Choroid plexus epithelial cell (primary cell): ENCODE measurements at places on chromosomes 7 and 10.

GRCh38 chr7:18268571-18268970, 227.0 kb upstream of the HDAC9 start:
- DNase-seq, result no peak

GRCh38 chr10:118307220-118307619, 34.9 kb downstream of the FAM204A start:
- DNase-seq, result no peak

GRCh38 chr7:100567751-100568175, 5.9 kb downstream of the SAP25 start:
- DNase-seq, result peak; percentile 41

DNA sequence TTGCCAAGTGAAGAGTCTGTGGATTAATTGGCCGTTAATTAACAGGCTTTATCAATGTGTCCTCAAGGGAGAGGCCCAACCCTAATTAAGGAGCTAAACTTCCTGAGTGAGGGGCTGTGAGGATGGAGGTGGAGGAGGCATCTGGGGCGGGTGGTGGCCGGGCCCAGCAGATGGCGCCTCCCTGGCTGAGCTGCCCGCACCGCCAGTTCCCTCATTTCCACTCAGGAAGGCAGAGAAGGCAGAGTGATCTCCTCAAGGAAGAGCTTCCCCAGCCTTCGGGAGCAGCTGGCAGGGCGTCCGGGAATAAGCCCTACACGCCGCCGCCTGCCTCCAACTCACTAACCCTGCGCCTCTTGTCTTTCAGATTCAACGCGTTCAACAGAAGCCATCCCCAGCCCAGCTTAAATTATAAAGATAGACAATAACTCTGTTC, 112.2 kb downstream of the CYTH3 start:
- peak; percentile 71 for DNase-seq

DNA sequence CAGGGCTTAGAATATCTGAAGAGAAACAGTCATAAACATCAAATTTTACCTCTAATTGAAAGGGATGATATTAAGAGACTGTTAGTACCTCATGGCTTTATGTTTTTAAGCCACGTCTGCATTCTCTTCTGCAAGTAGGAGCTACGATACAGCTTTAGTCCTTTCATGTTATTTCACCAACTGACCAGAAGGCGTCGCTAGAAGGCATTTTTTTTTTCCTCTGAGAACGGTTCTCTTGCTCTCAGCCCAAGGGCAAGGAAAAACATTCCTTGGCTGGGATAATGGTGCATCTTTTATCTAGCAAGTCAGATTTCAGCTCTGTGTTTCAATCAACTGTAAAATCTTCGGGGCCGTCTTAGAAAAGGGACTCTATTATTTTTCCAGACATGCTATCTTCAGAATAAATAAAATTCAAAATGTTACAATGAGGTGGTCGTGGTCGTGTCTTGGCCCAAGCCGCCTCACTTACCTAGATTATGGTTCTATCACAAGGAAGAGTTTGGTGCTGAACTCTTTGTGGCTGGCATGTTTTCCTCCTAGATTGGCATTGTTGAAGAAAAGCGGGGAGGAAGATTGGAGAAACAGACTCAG, 41.6 kb upstream of the LYZL2 start:
- peak; percentile 92 for DNase-seq

GRCh38 chr7:96380111-96380512, 58.2 kb upstream of the SLC25A13 start:
- DNase-seq, result no peak
